Right cardiac atrium (tissue), 5 donors: ENCODE measurements at places on chromosomes 4 and X.

DNA sequence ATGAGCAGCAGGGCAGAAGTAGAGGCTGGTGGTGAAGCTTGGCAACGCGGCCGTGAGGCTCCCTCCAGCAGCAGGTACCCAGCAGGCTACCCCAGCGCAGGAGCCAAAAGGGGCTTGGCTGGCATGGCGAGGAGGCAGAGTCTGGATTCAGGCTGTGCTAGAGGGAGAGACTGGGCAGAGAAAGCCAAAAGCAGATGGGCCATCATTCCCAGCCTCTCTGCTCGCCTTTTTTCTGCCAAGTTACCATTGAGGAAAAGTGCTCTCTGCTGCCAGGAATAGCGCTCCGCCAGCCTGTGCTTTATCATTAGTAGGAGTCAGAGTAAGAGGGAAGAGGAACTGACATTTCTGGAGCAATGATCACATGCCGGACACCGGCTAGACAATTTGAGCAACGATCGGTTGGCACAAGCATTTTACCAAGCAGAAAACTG lies 28.7 kb upstream of the MAP3K15 start:
- no peak for DNase-seq

- DNase-seq = no peak
Observed at GRCh38 chr4:7487502-7487901, 52.8 kb upstream of the PSAPL1 start.

DNA sequence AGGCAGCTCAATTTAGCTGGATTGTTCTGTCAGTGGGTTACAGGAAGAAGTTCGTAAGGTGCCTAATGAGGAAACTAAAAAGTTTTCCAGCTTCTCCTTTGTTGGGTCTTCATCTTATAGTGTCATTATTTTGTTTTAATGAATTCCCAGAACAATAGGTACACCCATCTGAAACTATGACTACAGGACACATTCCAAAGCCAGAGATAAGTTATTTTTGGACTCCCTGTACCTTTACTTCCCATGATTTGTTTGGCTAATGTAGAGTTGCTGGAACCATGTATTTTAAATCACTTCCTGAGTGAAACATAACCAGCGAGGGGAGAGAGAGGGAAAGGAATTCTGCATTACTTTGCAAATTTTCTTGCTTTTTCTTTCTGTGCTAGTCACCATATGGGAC lies 114.0 kb downstream of the CLCN5 start:
- no peak for DNase-seq

DNA sequence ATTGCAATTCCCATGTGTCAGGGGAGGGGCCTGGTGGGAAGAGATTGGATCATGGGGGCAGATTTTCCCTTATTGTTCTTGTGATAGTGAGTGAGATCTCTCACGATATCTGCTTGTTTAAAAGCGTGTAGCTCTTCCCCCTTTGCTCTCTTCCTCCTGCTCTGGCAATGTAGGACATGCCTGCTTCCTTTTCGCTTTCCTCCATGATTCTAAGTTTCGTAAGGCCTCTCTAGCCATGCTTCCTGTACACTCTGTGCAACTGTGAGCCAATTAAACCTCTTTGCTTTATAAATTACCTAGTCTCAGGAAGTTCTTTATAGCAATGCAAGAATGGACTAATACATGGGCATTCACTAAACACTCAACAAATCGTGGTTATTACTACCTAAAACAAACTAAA lies 37.2 kb upstream of the PAPSS1 start:
- no peak for DNase-seq

- no peak for DNase-seq
Observed at GRCh38 chr4:6760865-6761264, 21.7 kb upstream of the KIAA0232 start.

DNA sequence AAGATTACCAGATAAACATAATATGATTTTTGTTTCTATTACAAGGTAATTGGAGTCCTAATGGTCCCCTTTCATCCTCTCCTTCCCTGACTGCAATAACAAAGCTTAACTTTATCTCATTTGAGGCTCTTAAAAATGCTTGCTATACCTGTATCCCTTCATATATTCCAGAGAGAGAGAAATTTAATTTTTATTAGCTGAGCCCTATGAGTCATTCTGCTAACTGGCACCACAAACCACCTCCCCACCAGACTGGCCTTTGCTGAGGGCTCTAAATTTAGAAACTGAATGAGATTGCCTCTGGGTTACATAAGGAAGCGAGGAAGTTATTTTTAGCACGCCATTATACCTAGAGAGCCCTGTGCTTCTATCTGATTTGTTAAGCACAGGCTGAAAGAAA lies 27.4 kb downstream of the CBLL2 start:
- no peak for DNase-seq

GRCh38 chr4:142596595-142596994 lies 249.5 kb downstream of the INPP4B start:
- DNase-seq = no peak

DNA sequence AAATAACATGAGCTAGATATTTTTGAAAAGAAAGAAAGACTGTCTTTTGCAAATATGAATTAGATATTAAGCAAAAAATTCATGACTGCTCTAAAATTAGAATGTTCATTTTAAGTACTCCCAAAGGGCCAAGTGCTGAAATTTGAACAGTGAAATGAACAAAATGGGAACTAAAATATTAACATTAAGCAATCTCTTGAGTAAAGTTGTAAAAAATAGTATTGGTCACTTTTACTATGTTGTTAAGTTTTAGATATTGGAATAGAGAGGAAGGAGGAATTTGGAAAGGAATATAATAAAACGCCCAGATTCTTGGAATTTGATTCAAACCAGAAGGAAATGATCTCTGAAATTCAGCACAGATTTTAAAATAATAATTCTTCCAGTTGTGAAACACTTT lies 125.9 kb upstream of the ANK2 start:
- no peak for DNase-seq

DNA sequence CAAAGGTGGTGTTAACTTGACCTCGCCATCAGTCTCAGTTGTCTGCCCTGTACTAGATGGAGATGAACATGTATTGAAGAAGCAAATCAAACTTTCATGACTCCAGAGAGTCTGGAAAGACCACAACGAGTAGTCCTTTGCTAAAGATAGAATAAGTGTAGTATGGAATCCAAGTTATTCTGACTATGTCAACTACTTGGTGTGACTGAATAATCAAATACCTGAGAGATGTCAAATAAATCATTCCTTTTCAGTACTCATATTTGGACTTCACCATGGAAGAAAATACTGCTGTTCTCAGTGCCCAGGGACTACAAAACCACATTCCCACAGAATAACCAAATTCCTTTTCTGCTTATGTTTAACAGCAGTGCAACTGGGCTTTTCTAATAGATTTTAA lies 161.2 kb upstream of the SPRY1 start:
- no peak for DNase-seq

DNA sequence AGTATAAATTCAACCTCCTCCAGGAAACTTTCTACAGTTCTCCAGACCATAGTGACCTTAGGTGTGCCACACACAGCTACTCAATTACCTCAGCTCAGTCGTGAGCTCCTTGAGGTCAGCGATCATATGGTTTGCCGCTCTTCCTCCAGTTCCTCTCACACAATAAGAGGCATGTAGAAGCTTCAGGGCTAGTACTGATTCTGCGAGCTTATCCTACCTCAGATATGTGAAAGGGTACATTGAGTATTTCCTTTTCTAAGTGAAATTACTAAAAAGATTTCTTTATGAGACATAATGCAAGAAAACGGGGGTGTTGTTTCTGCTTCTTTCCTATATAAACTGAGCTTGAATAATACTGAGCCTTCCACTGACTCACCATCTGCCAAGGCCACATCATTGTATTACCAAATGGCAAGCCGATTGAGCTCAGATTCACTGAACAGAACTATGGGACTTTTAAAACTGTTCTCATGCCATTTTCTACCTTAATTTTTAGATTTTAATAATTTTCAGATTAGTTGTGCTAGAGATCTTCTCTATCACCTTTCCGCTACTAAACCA lies 183.1 kb downstream of the HS6ST2 start:
- no peak for DNase-seq

- no peak for DNase-seq
Observed at GRCh38 chr4:109462297-109462696, 28.7 kb downstream of the SEC24B start.

DNA sequence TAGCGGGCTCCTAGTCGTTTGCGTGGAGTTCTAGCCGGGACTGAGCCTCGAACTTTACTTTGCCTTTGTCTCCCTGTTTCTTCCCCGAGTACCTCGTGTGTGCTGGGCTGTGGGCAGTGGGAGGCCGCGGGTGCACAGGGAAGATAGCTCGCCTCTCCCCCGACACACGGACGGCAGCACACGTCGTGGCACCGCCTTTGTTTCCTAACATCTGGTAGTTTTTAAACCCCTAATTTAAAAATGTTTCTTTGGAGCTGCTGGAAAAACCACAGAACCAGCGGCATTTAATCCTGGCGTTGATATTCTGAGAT lies 866 bp downstream of the RBM46 start:
- peak; percentile 27 for DNase-seq

- DNase-seq = no peak
Observed at GRCh38 chr4:71497078-71497477, 158.3 kb downstream of the SLC4A4 start.

GRCh38 chrX:110786486-110786885 lies 9.1 kb downstream of the CHRDL1 start:
- DNase-seq = no peak

DNA sequence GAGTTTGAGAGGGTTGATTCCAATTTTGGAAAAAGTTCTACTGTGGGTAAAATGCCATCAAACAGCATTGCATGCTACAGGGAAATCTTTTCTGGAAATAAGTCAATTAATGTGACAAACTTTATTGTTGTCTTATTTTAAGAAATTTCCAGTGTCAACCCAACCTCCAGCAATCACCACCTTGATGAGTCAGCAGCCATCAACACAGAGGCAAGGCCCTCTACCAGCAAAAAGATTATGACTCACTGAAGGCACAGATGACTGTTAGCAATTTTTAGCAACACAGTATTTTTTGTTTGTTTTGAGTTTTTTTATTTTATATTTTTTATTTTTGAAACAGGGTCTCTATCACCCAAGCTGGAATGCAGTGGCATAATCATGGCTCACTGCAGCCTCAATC lies 165.4 kb upstream of the C1QTNF7 start:
- no peak for DNase-seq

GRCh38 chr4:108370291-108371141 lies 201.8 kb upstream of the LEF1 start:
- no peak for DNase-seq

DNA sequence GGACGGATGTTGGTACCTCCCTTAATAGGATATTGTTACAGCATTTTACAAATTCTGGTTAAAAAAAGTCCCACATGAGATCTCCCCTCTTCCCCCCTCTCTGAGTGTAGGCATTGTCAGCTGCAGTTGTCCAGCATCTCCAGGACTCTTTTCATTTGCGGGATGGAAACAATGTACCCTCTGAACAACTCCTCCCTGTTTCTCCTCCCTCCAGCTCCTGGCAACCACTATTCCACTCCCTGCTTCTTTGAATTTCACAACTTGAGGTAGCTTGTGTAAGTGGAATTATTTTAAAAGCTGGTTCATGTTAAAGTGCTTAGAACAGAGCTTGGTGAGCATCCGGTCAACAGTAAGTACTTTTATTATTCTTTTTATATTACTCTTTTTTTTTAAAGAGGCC lies 69.8 kb downstream of the TBL1X start:
- DNase-seq = no peak

DNA sequence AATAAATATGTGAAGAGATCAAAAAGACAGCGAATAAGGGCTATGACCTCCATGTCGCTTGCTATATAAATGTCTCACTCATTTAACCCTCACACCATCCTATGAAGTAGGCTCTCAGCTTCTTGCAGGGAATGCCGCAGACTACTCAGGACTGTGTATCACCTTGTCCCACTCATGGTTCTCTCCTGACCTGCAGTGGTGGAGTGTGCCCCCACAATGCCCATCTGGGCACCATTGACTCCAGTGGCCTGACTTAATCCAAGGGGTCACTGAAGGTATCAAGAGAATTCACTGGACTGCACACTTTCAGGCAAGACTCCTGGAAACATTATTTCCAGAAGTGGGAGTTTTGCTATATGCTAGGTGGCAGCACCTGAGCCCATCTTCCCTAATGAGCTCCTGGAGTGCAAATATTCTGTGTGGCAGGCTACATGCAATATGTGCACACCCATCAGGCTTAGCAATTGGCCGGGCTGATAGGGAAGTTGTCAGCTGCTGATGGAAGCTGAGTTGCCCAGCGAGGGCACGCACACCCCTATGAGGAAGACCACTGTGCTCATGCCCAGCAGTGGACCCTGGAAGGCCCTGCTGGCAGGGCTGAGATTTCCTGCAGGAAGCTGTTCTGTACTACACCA lies 8.2 kb upstream of the EFNB1 start:
- DNase-seq = no peak

DNA sequence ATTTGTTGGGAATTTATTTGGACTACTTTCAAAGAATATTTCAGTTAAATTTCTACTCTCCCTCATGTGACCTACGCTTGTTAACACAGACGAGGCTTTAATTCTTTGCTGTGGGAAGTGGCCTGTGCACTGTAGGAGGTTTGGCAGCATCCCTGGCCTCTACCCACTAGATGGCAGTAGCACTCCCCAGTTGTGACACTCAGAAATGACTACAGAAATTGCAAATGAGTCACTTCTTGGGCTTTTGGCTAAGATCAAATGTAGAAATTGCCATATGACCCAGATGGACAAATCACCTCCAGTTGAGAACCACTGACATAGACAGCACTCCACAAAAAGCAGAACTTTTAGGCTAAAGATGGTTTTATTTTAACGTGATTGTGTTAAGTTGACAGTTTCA lies 22.1 kb downstream of the PIR start:
- peak; percentile 64 for DNase-seq

DNA sequence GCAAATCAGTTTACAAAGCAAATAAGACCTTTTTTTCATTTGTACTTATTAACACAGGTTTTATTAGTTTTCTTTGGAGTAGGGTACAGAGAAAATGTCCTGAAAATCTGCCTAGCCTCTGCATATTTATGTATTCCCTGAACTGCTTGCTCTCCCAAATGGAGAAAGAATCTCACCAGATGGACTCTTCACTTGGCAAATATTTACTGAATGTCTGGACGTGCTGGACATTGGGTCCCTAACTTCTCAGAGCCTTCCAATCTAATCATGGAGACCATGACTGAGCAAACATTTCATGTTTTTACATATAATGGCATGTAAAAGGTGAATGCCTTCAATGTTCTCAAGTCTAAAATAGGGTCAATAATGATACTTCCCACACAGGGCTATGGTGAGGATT lies 126.0 kb downstream of the CHRDL1 start:
- DNase-seq = no peak

GRCh38 chr4:101332424-101332823 lies 14.9 kb downstream of the PPP3CA start:
- DNase-seq = no peak

GRCh38 chrX:11172415-11172814 lies 61.3 kb downstream of the HCCS start:
- DNase-seq = no peak

GRCh38 chr4:183503497-183504063 lies 1.3 kb upstream of the ING2 start:
- DNase-seq = no peak

DNA sequence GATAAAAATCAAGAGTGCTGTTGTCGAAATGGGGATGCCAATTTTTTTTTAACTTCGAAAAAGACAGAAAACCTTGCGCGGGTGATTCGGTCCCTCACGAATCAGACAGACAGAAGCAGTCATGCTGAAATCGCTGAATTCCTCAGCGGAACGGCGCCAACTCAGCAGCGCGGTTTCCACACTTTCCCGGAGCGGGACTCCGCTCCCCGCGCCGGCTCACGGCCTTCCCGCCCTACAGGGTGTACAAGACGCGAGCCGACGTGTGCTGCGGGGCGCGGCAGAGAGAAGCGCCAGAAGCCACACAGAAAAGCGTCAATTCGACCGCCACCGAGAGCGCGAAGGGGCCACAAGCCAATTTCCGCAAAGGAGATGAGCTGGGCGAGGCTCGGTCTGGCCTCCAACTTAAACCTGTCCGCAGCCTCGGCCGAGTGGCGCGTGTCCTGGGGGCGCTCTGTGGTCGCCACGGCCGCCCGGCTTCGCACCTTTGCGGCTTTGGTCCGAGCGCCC lies 1.3 kb downstream of the NEXMIF start:
- DNase-seq = peak; percentile 49
